ENCODE measurements at places on chromosomes 3 and 15.
A peak's percentile ranks its signal among the peaks of the same experiment; 100 is the strongest.

- no peak for DNase-seq
These were observed 3.1 kb downstream of the SNRK start for GRCh38 chr3:43289401-43289800.

- DNase-seq, result no peak
These were observed 688.9 kb upstream of the NAALADL2 start for GRCh38 chr3:174170248-174170647.

DNA sequence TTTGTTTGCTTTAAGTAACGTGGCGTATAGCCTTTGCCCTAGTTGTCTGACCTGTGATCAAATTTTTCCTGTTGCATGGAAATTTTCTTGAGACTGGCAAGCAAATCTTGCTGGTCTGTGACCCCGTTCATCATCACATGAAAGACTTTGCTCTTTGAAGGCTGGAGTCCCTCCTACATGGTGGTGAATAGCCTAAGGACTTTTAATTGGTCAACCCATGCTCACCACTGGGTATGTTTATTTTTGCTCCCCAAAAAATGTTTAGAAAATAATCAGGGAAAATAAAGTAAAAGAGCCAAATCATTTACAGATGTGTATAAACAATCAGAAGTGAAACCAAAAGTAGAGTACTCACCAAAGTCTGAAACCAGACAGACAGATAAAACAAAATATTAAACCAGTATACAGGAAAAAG, 1075.3 kb upstream of the ALCAM start:
- peak; percentile 52 for DNase-seq

DNA sequence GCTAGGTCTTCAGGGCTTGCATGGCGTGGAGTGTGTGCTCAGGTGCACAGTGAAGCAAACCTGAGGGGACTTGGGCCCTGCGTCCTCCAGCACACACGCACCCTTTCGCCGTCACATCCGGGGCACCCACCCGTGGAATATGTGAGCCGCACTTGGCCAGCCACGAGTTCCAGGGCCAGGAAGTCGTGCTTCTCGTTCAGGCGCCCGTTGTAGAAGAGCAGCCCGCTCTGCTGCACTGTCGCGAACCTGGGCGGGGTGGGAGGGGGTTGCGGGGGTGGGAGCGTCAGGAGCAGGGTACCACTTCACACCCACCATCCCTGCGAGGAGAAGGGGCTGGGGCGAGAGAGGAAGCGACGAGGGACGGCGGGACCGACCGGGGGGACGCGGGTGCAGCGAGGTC, 7.1 kb downstream of the CELSR3 start:
- no peak for DNase-seq

- DNase-seq, result no peak
These were observed 21.9 kb downstream of the CACNA1D start for GRCh38 chr3:53516339-53516738.

GRCh38 chr15:35055416-35056105, 29.5 kb downstream of the NANOGP8 start:
- no peak for DNase-seq

- DNase-seq, result no peak
These were observed 719.4 kb upstream of the CFAP20DC start for GRCh38 chr3:59769127-59769750.

DNA sequence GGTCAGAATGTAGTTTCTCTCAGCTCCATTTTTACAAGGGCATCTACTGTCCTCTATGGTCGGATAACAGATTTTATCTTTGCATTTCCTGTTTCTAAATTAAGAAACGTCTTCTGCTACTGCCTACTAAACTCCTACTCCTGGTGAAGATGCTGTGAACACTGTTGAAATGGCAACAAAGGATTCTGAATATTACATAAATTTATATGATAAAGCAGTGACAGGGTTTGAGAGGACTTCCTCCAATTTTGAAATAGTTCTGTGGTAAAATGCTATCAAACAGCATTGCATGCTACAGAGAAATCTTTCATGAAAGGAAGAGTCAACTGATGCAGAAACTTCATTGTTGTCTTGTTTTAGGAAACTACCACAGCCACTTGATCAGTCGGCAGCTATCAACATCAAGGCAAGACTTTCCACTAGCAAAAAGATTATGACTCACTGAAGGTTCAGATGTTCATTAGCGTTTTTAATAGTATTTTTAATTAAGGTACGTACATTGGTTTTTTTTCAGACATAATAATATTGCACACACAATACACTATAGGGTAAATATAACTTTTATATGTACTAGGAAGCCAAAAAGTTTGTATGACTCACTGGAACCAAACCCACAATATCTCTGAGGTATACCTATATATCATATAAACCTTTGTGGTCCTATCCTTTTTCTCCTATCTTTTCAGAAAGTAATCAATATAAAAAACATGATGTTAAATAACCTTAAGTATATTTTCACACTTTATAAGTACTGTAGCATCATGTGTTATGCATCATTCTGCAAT, 156.1 kb downstream of the STAG1 start:
- DNase-seq, result no peak

GRCh38 chr3:126816986-126817777, 113.1 kb downstream of the CHCHD6 start:
- no peak for DNase-seq

- DNase-seq, result peak; percentile 62
These were observed 827 bp downstream of the SLC25A36 start for GRCh38 chr3:140942221-140943104.

DNA sequence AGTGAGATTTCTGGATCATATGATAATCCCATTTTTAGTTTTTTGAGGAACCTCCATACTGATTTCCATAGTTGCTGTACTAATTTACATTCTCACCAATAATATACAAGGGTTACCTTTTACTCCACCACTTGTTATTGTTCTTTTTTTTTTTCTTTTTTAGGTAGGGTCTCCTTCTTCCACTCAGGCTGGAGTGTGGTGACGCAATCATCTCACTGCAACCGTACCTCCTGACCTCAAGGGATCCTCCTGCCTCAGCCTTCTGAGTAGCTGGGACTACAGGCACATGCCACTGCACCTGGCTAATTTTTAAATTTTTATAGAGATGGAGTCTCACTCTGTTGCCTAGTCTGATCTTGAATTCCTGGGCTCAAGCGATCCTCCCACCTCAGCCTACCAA, 24.4 kb upstream of the CNOT10 start:
- no peak for DNase-seq

- DNase-seq, result no peak
These were observed 37.2 kb downstream of the MGLL start for GRCh38 chr3:127784865-127785710.

- no peak for DNase-seq
These were observed 67.0 kb downstream of the CSNK1G1 start for GRCh38 chr15:64288999-64289398.

DNA sequence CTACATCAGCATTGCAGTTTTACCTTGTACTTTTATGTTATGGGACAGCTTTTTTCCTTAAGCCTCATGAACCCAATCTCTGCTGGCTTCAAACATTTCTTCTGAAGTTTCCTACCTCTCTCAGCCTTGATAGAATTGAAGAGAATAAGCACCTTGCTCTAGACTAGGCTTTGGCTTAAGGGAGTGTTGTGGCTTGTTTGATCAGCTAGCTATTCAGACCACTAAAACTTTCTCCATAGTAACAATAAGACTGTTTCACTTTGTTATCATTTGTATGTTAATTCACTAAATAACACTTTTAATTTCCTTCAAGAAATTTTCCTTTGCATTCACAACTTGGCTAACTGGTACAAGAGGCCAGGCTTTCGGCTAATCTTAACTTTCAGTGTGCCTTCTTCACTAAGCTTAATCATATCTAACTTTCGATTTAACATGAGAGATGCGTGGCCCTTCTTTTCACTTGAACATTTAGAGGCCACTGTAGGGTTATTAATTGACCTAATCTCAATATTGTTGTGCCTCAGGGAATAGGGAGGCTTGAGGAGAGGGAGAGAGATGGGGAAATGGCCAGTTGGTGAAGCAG, 8.1 kb upstream of the TIGIT start:
- DNase-seq, result no peak

DNA sequence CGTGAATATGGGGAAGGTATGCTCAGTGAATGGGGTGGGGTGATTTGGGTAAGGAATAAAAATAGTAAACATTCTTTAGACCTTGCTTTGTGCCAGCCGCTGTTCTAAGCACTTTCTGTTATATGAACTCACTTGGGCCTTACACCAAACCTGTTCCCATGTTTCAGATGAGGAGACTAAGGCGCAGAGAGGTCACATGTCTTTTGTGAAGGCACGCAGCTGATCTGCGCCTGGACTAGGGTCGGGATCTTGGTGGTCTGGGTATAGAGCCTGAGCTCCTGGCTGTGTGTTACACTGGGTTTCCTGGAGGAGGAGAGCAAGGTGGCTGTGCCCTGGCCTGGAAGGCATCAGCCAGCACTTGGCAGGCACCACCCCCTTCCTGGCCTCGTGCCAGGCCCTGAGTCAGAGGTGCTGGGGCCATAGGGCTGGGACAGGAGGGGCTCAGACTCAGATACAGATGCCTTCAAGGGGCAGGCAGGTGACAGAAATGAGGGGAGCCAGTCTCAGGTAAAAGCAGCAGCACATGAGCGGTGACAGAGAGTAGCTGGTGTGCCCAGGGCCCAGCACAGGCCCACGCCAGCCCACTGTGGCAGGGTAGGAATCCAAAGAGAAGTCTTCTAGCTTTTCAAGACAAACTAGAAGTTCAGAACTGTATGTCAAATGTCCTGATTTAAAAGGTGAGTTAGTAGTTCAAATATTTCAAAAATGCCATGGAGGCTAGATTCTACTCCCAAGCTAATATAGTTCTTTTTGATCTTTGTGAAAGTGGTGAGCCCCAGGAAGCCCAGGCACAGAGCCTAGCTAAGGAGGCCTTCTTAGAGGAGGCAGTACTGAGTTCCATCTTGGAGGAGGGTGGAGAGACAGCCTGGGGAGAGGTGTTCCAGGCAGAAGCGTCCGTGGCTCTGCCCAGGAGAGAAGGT, 83.1 kb downstream of the DNAJB8 start:
- DNase-seq, result peak; percentile 31

DNA sequence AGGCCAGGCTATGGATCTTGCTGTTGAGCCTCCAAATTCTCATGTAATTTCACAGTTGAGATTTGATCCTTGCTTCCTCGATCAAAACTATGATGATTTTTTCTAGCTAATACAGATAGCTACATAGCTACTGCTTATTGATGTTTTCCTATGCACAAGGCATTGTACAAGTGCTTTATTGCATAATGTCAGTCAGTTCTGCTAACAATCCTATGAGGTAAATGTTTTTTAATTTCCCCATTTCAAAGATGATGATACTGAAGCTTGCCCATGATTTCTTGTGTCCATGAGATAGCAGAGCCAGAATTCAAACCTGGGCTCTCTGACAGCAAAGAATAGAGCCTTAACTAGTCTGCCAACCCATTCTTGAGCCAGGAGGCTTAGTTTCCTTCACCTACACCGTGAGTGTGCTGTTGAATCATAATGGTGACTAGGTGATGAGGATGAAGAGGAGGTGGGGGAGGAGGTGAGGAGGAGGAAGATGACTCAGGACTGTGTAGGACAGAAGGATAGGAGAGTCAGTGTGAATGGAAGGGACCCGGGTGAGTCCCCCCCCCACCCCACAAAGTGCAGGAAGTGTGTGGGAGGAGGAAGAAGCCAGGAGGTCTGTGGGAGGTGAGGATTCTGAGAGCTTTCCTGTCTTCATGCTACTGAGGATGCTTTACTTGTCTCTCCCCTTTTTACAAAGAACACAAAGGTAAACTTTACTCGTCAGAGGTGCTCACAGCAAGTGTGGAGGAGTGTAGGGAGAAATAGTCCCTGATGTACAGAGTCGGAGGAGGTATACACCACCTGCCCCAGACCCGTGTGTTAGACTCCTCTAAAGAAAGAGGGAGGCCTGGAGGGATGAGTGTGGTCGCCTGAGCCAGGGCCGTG, 3.6 kb downstream of the TAGLN3 start:
- no peak for DNase-seq

- no peak for DNase-seq
These were observed 8.4 kb upstream of the SETMAR start for GRCh38 chr3:4294616-4295327.

DNA sequence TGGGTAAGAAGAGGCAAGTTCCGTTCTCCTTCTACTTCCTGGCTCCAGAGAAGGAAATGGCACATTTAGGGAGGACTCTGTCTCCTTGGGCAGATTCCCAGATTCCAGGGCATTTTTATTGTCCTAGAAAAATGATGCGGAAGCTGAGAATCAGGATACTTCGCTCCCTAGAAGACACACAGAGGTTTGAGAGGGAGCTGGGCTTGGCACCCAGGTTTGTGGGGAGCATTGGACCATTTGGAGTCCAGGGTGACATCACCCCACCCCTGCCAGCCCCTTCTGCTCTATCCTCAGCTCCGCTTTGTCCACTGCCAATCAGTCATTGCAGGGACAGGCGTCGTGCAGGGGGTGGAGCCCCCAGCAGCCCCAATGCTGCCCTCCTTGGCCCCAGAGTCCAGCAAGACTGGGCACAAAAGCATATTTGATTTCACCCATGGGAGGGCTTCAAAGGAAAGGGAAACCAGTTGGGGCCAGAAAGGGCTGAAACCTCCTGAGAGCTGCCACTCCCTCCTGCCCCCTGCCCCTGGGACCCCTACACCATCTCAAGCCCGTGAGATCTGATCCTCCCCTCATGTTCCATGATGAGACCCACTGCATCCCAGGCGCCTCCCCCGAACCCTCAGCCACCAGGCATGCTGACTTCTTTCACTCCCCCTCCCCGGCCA, 129.8 kb upstream of the MEF2A start:
- no peak for DNase-seq

DNA sequence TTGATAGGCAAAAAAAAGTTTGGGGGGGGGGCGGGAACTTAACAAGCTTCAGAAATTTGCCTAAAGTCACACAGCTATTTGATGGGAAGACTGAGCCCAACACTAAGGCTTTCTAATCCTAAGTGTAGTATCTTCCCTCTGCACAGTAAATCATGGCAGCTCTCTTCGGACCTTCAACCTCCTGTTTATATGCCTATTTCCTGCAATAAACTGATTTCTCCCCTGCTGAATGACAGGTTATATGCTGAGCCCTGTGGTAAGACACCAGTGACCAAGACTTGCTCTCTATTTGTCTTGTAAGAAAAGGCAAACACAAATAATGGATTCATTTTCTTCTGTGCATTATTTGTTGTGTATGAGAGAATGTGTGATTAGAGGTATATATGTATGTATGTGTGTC, 355.8 kb upstream of the ARRDC4 start:
- DNase-seq, result no peak

DNA sequence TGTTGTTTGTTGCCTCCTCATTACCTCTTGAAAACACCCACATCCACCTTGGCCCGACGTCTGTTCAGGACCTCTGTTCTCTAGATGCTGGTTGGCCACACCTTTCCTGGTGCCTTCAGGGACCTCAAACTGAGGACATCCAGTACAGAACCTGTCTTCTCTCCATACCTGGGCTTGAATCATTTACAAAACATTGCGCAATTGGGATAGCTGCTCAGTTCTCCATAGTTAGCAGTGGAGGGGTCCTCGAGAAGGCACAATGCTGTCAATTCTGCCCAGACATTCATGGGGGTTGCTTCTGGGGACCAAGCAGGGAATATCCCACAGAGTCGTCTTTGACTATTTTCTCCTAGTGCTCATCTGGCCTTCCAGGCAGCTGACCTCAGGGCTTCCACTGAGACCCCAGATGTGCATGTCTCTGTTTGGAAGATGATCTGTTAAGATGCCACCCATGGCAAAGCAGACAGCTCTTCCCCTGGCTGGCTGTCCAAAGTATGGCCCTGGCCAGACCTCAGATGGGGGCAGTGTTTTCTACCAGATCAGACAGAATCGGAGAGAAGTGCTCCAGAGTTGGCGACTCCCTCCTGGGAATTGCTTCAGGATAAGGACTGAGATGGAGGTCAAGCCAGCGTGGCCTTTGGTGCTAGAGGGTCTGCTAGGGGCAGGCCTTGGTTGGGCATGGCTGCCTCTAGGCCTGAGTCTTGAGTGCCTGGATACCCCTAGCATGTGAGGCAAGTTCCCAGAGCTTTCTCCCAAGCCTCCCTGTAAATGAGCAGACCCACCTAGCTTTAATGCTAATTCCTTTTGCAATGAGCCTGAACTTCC, 46.1 kb downstream of the CHCHD6 start:
- DNase-seq, result no peak

GRCh38 chr3:64473466-64473865, 214.3 kb downstream of the ADAMTS9 start:
- peak; percentile 47 for DNase-seq
